Neural crest cell (in vitro differentiated cells): ENCODE measurements at places on chromosomes 13 and 19.

- DNase-seq, result no peak
These were observed 233.6 kb downstream of the SLITRK6 start for GRCh38 chr13:85565652-85566051.

DNA sequence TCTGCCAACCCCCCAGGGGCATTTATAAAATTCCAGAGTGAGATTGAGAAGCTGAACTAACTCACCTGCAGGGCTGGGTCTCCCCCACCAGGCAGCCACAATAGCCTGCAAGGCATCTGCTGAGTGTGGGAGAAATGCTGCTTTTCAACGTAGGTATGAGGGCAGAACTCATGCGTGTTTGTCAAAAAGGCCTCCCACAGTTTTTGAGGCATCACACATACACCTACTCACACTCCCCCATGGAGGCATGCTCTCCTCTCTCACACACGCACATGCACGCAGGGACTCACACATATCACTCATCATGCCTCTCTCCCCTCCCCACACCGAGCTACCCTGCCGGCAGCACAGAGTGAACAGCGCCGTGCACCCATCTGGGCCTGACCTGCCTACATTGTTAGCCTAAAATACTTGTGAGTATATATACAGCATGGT, 390.5 kb downstream of the FGF9 start:
- no peak for DNase-seq

DNA sequence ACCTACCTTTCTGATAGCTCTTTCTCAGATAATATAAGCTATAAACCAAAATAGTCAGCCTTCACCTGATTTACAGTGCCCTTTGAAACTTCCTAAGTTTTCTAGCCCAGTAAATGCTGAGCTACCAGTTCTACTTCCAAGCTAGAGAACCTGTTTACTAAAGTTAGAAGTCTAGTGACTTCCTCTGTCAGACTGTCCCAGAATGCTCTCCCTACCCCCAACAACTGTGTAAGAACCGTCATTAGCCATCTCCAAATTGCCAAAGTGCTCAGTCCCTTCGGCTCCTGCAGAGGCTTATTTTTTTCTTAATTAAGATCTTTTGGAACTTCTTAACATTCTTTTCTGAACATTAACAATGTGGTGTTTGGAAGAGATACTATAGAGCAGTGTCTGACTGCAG, 3.2 kb upstream of the ABCC4 start:
- no peak for DNase-seq

- DNase-seq, result no peak
These were observed 12.3 kb downstream of the GATAD2A start for GRCh38 chr19:19417628-19418245.

- DNase-seq, result no peak
These were observed 252.4 kb downstream of the UQCRFS1 start for GRCh38 chr19:28960586-28960985.

DNA sequence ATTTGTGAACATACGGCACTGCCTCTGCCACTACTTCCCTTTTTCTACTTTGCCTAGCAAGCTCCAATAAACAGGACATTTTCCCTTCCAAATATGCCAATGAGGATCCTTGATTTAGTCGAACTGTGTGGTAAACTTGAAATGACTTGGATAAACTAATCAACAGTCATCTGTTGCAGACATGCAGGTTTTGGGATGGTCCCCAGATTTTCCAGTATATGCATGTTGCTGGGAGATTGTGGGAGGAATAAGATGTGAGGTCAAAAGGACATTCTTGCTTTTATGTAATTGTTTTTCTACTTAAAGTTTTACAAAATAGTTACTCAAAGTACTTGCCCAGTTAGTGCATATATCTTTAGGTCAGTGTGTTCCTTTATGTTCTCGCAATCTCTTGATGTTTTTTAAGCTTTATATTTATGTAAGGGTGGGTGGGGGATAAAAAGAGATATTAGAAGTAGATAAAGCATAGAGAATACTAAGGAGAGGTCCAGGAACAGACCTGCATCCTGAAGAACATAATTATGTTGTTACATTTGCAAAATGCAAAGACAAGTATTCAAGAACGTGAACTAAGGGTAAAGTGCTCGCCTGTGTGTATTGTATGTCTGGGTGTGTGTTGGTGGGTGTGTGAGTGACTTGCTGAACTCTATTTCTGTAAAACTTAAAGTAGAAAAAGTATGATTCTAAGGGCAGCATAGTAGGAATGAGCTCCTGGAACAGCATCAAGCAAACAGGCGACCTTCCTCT, 88.4 kb upstream of the OXGR1 start:
- DNase-seq, result no peak

GRCh38 chr19:46654621-46655152, 6.3 kb downstream of the DACT3 start:
- peak; percentile 33 for DNase-seq

DNA sequence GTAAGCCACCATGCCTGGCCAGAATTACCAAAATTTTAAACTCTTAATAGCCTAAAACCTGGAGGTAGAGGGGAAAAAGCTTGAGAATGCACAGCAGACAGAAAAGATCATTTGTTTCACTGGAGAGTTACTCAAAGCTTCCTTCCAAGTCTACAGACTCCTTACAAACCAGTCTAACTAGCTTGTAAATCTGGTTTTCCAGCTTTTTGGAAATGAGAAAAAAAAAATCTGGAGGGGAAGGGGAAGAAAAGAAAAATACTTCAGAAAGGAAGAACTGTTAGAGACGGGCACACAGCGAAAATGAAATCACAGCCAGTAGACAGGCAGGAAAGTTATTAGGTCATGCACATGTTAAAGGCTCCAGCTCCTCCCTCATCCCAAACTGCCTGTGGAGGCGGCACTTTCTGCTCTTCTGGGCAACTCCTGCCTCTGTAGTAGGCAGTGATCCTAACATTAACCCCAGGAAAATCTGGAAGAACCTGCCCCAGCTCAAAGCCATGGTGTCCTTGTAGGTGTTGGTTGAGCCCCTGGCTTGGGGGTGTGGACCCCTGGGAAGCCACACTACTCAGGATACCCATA, 17.3 kb downstream of the PARP4 start:
- no peak for DNase-seq

DNA sequence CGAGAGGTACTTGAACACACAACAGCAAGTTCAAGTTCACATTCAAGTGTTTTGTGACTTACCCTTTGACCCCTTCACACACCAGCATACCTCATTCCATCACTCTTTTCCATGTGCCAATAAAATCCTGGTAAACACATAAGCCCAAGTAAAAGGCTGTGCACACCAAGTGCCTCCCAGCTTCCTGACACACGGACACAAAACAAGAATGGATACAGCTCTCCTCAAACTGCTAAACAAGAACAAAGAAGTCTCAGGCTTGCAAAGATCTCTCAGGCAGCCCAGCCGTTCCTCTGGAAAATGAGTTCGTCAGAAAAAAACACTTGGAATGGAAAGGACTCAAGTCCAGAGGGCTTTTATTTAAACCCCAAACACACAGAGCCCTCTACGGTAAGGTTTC, 83.7 kb downstream of the NUFIP1 start:
- no peak for DNase-seq

DNA sequence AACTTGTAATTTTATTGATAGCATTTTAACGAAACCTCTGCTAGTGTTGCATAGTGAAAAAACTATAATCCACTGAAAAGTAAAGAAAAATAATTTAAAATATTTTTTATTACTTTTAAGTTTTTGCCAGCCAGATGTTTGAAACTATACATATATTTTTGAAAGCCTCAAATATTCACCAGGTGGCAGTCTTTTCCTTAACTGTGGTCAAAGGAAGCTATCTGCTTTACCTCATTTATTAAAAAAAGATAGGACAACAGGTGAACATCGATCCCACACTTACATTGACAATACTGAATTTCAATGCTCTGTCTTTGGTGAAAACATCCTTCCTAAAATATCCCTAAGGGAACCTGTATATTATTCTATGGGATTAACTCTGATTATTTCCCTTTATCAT, 100.5 kb downstream of the TRPC4 start:
- no peak for DNase-seq

DNA sequence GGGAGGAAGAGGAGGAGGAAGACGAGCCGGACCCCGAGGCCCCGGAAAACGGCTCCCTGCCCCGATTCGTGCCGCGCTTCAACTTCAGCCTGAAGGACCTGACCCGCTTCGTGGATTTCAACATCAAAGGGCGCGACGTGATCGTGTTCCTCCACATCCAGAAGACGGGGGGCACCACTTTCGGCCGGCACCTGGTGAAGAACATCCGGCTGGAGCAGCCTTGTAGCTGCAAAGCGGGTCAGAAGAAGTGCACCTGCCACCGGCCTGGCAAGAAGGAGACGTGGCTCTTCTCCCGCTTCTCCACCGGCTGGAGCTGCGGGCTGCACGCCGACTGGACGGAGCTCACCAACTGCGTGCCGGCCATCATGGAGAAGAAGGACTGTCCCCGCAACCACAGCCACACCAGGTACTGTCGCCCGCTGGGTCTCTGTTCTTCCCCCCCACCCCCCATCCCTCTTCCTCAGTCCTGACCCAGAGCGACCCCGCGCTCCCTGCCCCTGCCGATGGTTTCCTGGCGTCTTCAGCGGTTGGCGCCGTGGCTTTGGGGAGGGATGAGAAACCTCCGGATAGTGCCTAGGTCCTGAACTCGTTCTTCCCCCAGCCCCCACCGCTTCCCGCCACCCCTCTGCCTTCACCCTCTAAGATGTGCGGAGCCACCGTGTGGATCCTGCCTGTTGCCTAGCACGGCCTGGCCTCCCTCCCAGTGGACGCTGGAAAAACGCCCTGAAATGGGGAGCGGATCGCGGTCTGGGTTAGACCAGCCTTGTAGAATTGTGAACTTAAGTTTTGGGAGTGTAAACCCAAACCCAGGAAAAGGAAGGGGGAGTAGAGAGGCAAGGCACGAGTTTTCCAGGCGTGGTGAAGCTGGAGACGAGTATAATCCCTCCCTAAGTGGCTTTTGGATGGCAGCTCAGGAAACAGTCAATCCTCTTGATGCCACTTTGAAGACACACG, 1.5 kb downstream of the HS6ST3 start:
- DNase-seq, result peak; percentile 19

GRCh38 chr13:51221674-51222036, 543 bp upstream of the FAM124A start:
- DNase-seq, result no peak
